ENCODE measurements at places on chromosomes 1 and 21.
A peak's percentile ranks its signal among the peaks of the same experiment; 100 is the strongest.

DNA sequence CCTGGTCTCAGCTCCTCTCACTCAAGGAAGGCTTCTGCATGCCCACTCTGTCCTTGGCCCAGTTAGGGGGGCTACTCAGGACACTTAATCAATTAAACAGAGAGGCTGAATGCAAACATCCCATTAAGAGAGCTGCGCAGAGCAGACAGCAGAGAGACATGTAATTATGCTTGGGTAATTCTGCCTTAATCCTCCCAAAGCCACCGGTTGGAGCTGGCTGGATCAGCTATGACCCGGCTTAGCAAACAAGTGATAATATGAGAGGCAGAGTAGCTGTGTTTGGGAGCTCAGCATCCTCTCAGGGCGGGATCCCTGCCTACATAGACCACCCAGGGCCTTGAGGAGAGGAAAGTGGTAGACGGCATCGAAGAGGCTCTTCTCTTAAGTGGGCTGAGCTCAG, 183.2 kb downstream of the GRIK3 start:
- DNase-seq, result no peak

- peak; percentile 66 for DNase-seq
Measured at GRCh38 chr1:27536010-27536757, 46.2 kb upstream of the WASF2 start.

GRCh38 chr1:14817223-14818170, 219.0 kb downstream of the KAZN start:
- DNase-seq, result no peak

GRCh38 chr1:192190066-192190465, 31.8 kb downstream of the RGS18 start:
- no peak for DNase-seq

DNA sequence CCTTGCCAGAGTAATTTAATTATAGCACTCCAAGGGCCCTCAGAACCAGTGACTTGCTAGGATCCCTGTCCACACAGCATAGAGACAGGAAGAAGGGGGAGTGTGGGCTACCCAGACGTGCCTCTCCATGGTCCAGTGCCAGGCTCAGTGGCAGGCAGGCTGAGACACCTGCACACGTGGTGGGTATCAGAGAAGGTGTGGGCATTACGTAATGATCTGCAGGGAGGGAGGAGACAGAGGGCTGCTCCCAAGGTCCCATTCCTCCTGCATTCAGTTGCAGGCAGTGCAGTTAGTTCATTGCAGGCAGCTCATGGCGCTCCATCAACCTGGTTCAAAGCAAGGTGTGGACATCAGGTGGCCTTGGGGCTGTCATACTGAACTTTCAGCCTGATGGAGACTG, 49.9 kb downstream of the C8B start:
- DNase-seq, result no peak
